ENCODE measurements at places on chromosomes 2 and 18.

GRCh38 chr2:208099682-208100470, 24.4 kb downstream of the CRYGD start:
- no peak for DNase-seq

GRCh38 chr18:47932603-47933002, 2.1 kb upstream of the SMAD2 start:
- no peak for DNase-seq

GRCh38 chr2:144438801-144439631, 80.9 kb downstream of the ZEB2 start:
- no peak for DNase-seq

DNA sequence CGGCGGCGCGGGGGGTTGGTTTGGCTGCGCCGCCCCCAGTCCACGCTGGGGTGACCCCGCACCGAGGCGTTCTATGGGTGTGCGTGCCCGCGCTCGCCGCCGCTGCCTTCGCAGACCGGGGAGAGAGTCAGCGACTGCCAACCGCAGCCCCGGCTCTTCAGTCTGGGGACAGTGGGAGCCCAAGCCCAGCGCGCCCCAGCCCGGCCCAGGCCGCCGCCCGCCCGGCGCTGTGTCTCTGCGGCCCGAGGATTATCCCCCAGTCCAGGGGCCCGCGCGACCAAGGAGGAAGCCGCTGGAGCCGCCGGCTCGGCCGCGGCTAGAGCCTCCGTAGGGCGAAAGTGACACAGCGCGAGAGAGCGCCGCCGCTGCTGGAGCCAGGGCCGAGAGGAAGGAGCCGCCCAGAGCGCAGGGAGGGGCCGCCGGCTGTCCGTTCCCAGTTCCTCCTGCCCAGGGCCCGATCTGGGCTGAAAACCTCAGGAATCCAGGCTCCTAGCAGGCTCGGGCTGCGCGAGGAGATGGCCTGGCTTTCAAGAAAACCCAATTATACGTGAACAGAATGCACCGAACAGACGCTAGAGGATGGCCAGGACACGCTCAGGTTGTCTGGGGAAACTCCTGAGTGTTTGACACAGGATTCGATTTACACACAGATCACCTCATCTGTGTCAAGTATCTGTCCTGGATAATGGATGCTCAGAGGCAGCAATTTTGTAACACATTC, 2.4 kb downstream of the CTIF start:
- DNase-seq: peak; percentile 35

- DNase-seq: no peak
Measured at GRCh38 chr2:121483021-121483420, 47.7 kb upstream of the RNU4ATAC start.

- DNase-seq: no peak
Measured at GRCh38 chr2:142052220-142052863, 78.5 kb downstream of the LRP1B start.

DNA sequence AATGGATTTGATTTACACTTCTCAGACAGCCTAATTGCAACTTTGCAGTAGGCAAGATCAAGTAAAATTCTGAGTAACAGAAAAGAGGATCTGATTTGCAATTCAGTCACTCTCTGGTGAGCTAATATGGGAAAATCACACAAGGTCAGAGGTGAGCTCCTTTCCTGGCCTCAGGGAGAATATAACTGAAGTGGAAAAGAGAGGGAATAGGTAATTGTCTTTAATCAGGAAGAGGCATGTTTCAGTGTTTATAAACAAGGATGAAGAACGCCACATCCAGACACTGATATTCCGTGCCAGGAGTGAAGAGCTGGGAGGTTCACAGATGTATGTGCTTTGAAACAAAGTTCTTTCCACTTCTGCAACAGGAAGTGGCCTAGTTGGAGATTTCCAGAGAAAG, 127.1 kb downstream of the ETAA1 start:
- no peak for DNase-seq

Data from stimulated activated CD8-positive, alpha-beta memory T cell treated with anti-CD3 and anti-CD28 coated beads, Interleukin-4, amount 100 ng/mL, for 48 hours (primary cell).